CD4-positive, alpha-beta T cell treated with Interleukin-6 for 4 hours (primary cell): ENCODE measurements at places on chromosomes 7 and 10.

DNA sequence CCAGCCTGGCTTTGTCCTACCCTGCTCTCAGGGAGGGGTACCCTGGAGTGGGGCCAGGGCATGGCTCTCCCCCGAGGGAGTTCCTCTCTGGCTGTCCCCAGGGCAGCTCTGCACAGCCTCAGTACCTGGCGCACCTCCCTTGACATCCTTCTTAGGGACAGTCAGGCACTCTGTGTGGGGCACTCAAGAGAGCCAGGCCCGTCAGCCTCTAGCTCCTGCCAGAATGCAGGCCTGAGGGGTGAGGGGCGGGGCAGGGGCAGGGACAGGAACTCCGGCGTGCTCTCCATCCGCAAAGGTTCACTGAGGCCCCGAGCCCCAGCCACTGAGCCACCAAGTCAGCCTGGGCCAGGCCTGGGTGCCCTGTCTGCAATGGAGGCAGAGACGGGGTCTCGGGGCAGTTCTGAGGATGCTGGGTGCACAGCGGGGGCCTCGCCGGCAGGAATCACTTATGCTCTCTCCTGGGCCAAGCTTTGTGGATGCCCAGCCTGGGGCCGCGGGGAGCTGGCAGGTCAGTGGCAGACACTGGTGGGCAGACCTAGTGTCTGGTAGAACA lies 10.1 kb downstream of the LIMK1 start:
- no peak for DNase-seq

GRCh38 chr10:37240223-37240622 lies 114.8 kb downstream of the ANKRD30A start:
- DNase-seq, result no peak

DNA sequence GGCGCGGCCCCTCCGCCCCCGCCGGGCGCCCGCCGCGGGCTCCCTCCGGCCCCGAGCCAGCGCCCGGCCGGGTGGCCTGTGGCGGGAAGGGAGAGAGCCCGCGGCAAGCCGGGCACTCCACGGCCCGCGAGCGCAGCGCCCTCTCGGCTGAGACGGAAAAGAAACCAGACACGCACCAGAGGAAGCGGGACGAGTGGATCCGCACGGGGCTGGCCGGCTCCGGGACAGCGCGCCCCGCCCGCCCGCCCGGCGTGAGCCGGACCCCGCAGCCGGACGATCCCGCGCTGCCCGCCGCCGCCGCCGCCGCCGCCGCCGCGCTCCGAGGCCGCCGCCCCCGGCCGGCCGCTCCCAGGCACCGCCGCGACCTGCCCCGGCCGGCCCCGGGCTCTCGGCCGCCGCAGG lies 300 bp downstream of the ARHGAP21 start:
- DNase-seq, result peak; percentile 36

- no peak for DNase-seq
Observed at GRCh38 chr7:27185854-27186667, 1.0 kb upstream of the HOXA11 start.

DNA sequence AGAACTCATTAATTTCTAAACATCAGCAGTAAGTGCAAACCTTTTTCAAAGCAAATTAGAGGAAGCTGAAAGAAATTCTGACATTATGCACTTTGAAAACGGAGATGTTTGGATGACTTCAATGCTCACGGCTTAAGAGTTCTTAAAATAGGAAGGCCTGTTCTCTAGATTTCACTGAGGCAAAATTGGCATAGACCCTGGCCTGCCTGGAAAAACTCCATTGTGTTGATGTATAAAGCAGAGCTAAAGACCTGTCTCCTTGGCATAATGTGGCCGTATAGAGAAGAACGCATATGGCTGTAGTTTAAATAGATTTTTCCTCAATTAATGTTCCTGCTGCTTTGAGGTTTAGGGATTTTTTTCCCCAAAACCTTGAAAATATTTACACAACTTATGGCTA lies 24.5 kb upstream of the AGMO start:
- DNase-seq, result no peak

DNA sequence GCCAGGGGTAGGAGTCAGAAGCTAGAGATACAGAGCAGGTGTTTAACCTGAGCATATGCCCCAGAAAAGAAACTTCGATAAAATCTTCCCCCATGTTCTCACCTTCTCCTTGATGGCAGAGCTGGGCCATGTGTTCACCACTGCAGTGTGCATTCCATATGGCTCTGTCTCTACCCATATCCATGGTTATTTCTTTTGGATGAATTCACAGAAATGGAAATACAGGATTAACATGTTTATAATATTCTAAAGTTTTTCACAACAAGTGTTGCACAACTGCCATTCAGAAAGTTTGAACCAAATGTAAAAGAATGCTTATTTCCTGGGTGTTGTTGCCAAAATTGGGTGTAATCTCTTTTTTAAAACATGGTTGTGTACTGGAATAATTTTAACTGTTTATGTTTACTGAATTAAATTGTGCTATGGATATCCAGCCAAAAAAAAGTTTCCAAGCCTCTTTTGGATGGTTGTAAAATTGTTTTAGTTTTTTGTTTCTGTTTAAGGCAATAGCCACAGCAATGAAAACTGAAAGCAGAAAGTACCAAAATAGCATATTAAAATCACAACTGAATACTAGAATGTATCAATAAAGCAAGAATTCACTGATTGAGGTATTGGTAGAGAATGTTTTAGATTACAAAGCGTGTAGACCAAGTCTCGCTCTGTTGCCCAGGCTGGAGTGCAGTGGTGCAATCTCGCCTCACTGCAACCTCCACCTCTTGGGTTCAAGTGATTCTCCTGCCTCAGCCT lies 19.9 kb upstream of the CCNY start:
- no peak for DNase-seq

- DNase-seq, result no peak
Observed at GRCh38 chr10:132199854-132200311, 13.1 kb downstream of the DPYSL4 start.

DNA sequence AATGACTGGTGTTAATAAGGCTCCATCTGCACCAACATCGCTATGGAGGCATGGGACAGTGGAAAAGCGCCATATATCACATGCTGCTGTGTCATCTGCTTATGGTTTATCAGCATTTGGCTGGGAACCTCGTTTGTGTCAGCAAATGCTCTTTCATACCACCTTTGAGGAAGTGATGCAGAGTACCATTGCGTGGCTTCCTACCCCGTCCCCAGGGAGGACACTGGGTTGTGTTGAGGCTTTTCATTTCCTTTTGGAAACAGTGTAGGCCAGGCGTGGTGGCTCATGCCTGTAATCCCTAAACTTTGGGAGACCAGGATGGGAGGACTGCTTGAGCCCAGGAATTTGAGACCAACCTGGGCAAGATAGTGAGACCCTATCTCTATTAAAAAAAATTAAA lies 6.8 kb downstream of the TACR2 start:
- no peak for DNase-seq
